B cell (primary cell): ENCODE measurements at places on chromosomes 2 and 18.

DNA sequence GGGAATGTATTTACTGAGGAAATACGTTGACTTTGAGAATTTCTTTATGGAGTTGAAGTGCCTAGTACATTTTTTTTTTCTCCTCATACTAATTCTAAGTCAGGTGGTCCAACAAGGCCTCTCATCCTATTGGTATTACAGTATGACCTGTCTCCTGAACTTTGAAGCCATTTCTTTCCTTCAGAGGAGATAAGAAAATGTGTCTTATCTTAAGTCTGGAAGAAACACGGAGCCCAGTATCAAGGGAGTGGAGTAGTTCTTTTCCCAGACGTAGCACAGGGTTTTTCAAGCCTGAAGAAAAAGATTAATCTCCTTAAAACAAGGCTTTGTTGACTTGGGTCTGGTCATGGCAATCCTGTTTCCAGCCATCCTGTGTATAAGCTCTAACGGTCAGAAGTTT lies 11.6 kb upstream of the CPS1 start:
- H3K36me3 ChIP-seq, result no peaks in the 10 kb centered on the region
- DNase-seq, result no peak
- no peak overlapping the region for H3K27ac ChIP-seq
- no peaks in the 10 kb centered on the region for H3K27me3 ChIP-seq
- no peak overlapping the region for H3K4me3 ChIP-seq
- no peaks in the 10 kb centered on the region for H3K4me1 ChIP-seq

DNA sequence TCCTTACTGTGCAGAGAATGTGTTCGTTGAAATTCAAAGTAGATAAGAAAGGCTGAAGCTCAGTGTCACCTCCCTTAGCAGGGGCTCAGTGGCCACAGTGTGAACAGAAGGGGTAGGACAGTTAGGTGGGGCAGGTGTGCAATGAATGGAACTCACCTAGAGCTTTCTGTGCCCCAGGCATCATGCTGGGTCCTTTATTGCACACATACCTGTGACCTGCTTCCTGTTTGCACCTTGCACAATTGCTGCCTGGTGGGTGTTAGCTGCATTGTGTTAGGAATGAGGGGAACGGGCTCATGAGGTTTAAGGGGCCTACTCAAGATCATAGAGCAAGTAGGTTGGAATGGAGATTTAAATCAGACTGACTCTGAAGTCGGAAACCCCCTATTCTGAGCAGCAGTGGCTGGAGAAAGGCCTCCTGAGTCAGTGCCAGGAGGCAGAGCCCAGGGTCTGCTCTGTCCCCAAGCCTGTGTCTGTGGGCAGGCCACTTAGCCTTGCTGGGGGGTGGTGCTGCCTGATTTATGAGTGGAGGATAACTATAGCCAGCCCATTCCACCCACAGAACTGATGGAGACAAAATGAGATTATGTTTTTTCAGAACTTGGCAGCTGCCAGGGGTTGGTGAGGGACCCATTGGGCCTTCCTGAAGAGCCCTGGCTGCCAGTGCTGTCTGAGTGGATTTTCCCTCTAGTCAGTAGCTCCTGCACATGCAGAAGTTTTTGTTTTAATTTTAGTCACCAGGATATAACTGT lies 76.2 kb downstream of the NPAS2 start:
- no peak overlapping the region for H3K4me3 ChIP-seq
- H3K27ac ChIP-seq, result no peak overlapping the region
- peaks cover under 1% of the 10 kb centered on the region for H3K27me3 ChIP-seq
- H3K4me1 ChIP-seq, result no peaks in the 10 kb centered on the region
- no peak for DNase-seq
- H3K36me3 ChIP-seq, result no peaks in the 10 kb centered on the region

GRCh38 chr2:10720306-10720705 lies 1.1 kb upstream of the ATP6V1C2 start:
- no peak for DNase-seq
- peaks cover 18% of the 10 kb centered on the region for H3K27me3 ChIP-seq
- H3K4me3 ChIP-seq, result no peak overlapping the region
- H3K4me1 ChIP-seq, result peaks cover 16% of the 10 kb centered on the region
- no peaks in the 10 kb centered on the region for H3K36me3 ChIP-seq

- H3K4me1 ChIP-seq, result peaks cover 37% of the 10 kb centered on the region
- H3K27me3 ChIP-seq, result no peaks in the 10 kb centered on the region
These were observed 926 bp downstream of the SERPINB8 start for GRCh38 chr18:63970809-63971205.

- no peaks in the 10 kb centered on the region for H3K27me3 ChIP-seq
- DNase-seq, result peak; percentile 27
- H3K27ac ChIP-seq, result no peak overlapping the region
- peak overlapping the region; percentile 41 for H3K4me3 ChIP-seq
These were observed 1.0 kb downstream of the ALKAL2 start for GRCh38 chr2:286774-287392.

DNA sequence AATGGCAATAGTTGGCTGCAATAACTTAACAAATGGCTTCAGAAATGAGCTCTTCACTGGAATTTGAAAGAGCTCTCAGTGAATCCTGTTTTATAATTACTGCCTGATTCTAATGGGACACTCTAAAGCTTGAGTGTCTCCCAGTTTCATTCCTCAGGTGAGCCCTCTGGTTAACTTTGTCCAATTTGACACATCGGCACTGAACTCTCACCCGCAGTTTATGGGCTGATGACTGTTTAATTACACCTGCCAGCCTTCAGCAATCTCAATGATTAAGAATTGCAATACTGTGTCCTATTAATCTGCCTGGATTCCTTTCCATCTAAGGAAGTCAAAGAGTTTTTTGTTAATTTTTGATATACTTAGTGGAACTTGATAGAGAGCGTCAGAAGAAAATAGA lies 110.7 kb upstream of the NABP1 start:
- no peaks in the 10 kb centered on the region for H3K36me3 ChIP-seq
- H3K4me3 ChIP-seq, result no peak overlapping the region
- DNase-seq, result no peak
- no peak overlapping the region for H3K27ac ChIP-seq
- no peaks in the 10 kb centered on the region for H3K27me3 ChIP-seq

GRCh38 chr2:26786207-26787028 lies 562 bp downstream of the CENPA start:
- DNase-seq, result peak; percentile 33
- H3K27ac ChIP-seq, result no peak overlapping the region
- H3K27me3 ChIP-seq, result no peaks in the 10 kb centered on the region
- no peaks in the 10 kb centered on the region for H3K36me3 ChIP-seq
- peaks cover 8% of the 10 kb centered on the region for H3K4me1 ChIP-seq

DNA sequence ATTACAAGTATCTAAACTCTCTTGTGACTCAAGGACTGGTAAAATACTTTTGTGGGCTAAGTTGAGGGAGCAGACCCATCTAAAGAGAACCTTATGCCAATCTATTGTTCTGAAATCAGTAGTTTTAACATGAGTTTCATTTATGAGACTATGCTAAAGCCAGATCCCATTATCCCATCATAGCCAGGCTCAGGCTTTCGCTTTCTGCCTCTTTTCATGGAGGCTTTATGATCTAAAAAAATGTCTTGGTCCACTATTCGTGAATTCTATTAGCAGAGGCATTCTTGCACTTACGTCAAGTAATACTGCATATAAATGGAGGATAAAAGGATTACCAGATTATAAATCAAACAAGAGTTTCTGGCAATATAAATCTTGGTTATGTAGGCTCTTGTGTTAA lies 1636.9 kb upstream of the ACVR2A start:
- no peaks in the 10 kb centered on the region for H3K4me1 ChIP-seq
- no peak overlapping the region for H3K4me3 ChIP-seq
- no peak for DNase-seq
- H3K27me3 ChIP-seq, result no peaks in the 10 kb centered on the region
- no peak overlapping the region for H3K27ac ChIP-seq

- peaks cover 61% of the 10 kb centered on the region for H3K4me1 ChIP-seq
- no peaks in the 10 kb centered on the region for H3K27me3 ChIP-seq
- no peak for DNase-seq
- no peaks in the 10 kb centered on the region for H3K36me3 ChIP-seq
- H3K27ac ChIP-seq, result no peak overlapping the region
These were observed 67.3 kb downstream of the RHBDD1 start for GRCh38 chr2:226903179-226903578.

GRCh38 chr2:146128216-146128615 lies 1608.3 kb upstream of the ZEB2 start:
- H3K4me3 ChIP-seq, result no peak overlapping the region
- no peaks in the 10 kb centered on the region for H3K27me3 ChIP-seq

DNA sequence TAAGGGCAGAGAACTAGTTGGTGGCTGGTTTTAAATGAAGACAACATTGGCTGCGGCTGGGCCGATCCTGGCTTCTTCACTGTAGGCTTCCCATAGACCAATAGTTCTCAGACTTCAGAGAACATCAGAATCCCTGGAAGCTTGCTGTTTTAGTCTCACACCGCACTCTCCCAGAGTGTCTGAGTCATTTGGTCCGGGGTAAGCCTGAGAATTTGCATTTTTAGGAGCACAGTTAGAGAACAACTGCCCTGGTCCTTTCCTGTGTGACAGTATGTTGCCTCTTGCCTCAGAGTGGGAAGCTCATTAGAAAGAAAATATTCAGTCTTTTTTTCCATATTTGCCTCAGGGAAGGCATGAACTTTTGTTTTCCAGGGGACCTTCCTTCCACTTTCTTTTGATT lies 137.1 kb upstream of the GAREM1 start:
- no peaks in the 10 kb centered on the region for H3K4me1 ChIP-seq
- H3K4me3 ChIP-seq, result no peak overlapping the region
- no peak overlapping the region for H3K27ac ChIP-seq
- H3K27me3 ChIP-seq, result no peaks in the 10 kb centered on the region

DNA sequence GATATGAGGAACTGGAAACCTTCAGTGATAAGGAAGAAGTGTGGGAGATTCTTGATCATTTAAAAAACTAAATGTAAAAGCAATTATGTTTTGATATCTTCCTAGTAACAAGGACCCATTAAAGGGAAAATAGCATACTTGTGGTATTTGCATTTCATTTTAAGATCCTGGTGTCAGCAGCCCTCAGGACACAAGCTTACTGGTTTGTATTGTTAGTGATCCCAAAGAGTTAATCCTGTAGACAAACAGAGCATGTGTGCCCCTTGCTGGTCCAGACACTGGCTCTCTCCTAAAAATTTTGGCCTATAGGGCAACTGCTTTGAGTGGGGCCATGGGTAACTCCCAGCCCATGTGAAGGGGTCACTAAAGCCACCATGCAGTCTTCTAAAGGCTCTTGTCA lies 101.1 kb upstream of the TFCP2L1 start:
- H3K4me3 ChIP-seq, result no peak overlapping the region
- no peak overlapping the region for H3K27ac ChIP-seq
- H3K36me3 ChIP-seq, result peaks cover 61% of the 10 kb centered on the region
- DNase-seq, result no peak
- no peaks in the 10 kb centered on the region for H3K4me1 ChIP-seq

- no peaks in the 10 kb centered on the region for H3K36me3 ChIP-seq
- no peaks in the 10 kb centered on the region for H3K27me3 ChIP-seq
- H3K27ac ChIP-seq, result no peak overlapping the region
These were observed 176.7 kb downstream of the GLI2 start for GRCh38 chr2:120912101-120912985.

DNA sequence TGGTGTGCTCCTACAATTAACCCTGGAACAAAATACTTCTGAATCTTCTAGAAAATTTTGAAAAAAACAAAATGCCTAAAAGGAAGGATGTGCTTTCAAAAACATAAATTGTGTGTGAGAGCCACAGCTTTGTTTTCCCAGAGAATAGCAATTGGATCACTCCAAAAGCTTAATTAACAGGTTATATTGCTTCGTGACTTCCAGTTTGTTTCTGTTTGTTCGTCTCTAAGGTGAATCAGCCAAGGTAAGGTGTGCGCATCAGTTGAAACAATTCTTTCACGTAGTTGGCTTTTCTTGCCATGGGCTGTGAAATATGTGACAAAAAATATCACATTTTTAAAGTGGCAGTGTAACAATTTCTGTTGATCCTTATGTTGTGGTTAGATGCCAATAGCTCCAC lies 90.3 kb upstream of the BARD1 start:
- H3K36me3 ChIP-seq, result no peaks in the 10 kb centered on the region
- H3K4me3 ChIP-seq, result no peak overlapping the region
- no peaks in the 10 kb centered on the region for H3K4me1 ChIP-seq
- H3K27ac ChIP-seq, result no peak overlapping the region
- DNase-seq, result no peak

GRCh38 chr18:7598167-7599047 lies 31.3 kb downstream of the PTPRM start:
- H3K36me3 ChIP-seq, result no peaks in the 10 kb centered on the region
- H3K4me1 ChIP-seq, result no peaks in the 10 kb centered on the region

DNA sequence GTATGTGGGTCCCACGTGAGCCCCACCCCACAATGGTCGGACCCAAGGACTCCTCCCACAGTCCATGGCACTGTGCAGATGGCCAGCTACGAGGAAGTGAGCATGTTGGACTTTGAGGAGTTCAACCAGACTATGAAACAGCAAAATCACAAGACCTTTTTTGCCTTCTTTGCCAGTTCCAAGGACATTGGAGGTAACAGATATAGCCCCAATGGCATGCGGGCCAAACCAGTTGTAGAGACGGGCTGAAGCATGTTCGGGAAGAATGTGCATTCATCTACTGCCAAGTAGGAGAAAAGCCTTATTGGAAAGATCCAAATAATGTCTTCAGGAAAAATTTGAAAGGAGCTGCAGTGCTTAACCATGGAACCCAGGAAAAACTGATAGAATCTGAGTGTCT lies 12.6 kb downstream of the DNER start:
- H3K27me3 ChIP-seq, result peaks cover 3% of the 10 kb centered on the region
- no peak overlapping the region for H3K27ac ChIP-seq
- DNase-seq, result no peak
- no peaks in the 10 kb centered on the region for H3K36me3 ChIP-seq
- no peak overlapping the region for H3K4me3 ChIP-seq

DNA sequence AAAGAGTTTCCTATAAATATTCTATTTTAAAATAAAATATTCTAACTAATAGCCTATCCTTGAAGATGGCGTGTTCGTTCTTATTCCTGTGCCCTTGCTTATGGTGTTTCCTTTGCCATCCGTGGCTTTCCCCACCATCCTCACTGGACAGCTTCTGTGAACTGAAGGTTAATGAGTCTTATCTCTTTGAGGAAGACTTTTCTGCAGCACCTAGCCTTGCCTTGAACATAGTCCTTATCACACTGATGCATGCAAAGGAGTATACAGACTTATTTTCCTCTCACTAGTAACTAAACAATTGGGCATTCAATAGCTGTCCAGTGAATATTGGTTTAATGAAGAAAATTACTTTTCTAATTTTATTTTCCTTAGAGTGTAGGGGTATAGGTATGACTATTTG lies 88.1 kb downstream of the GULP1 start:
- H3K4me3 ChIP-seq, result no peak overlapping the region
- H3K27ac ChIP-seq, result no peak overlapping the region
- H3K36me3 ChIP-seq, result no peaks in the 10 kb centered on the region
- no peak for DNase-seq
- no peaks in the 10 kb centered on the region for H3K27me3 ChIP-seq
- H3K4me1 ChIP-seq, result no peaks in the 10 kb centered on the region
